ENCODE measurements at places on chromosomes 2 and 18.

- no peak for DNase-seq
Measured at GRCh38 chr2:118097657-118098056, 9.4 kb downstream of the INSIG2 start.

DNA sequence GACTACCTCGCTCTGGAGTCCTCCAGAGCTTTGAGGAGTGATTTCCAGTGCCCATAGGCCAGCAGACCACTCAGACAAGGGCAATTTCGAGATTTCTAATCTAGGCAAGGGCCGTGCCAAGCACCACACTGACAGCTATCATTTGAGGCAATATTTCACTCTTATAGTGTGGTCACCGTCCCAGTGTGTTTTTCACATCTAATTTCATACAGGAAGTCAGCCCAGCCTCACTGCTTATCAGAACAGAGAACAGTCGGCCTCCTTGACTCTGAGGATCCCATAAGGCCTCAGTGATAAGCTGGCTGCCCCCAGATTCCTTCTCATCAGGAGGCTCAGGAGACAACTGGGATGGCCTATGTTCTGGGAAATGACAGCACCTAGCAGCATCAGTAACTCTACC is 581 bp downstream of the CAPN14 start:
- no peak for DNase-seq

- no peak for DNase-seq
Measured at GRCh38 chr18:48832938-48833700, 117.6 kb downstream of the SMAD7 start.

GRCh38 chr2:127125821-127126220 is 18.9 kb upstream of the BIN1 start:
- no peak for DNase-seq

- DNase-seq: no peak
Measured at GRCh38 chr2:15400240-15400826, 160.8 kb downstream of the NBAS start.

DNA sequence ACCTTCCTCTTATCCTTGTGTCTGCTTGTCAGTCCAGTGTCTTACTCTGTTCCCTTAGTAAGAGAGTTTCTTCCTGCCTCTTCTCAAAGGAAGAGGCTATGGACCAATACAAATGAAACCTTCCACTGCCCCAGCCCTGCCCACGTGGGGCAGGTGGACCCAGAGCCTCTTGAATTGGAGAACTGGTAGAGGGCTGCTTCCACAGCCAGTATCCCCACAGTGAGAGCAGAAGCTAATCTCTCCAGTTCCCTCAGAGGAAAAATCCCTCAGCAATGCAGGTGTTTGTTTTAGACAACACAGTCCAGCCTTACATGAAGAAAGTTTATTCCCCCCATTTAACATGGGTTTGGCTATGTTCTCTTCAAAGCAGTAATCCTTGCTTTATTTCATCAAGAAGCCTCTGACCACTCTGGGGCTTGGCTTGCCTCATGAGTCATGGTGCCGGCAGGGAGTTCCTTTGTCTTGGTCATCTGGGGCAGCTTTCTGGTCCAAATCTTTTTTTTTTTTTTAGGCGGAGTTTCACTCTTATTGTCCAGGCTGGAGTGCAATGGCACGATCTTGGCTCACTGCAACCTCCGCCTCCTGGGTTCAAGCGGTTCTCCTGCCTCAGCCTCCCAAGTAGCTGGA is 6.5 kb upstream of the CYBRD1 start:
- no peak for DNase-seq

DNA sequence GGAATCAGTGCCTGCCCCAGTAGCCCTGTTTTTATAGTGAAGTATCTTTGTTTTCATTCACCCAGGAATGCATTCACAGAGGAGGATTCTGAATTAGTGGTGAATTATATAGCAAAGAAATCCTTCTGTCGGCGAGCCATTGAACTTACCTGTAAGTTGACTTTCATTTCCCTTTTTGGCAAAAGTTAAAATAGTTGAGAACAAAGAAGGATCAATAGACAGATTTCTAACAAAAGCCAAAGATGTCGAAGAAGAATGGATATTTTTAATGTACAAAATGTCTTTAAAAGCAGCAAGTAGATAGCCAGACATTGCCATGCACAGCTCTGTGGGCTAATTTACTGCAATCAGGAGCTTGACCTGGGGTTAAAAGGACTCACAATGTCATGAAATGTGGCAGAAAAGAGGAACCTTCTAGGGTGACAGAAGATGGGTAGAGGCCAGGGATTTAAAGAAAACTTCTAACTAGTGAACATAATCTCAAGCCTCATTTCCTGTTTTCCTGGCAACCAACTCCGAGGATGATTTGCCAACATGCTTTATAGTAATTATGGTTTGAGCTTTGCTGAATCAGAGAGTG is 53.8 kb upstream of the TMEM87B start:
- no peak for DNase-seq

- no peak for DNase-seq
Measured at GRCh38 chr2:28163028-28163427, 229.6 kb upstream of the FOSL2 start.

- DNase-seq: no peak
Measured at GRCh38 chr2:172919732-172920131, 155.9 kb upstream of the MAP3K20 start.

DNA sequence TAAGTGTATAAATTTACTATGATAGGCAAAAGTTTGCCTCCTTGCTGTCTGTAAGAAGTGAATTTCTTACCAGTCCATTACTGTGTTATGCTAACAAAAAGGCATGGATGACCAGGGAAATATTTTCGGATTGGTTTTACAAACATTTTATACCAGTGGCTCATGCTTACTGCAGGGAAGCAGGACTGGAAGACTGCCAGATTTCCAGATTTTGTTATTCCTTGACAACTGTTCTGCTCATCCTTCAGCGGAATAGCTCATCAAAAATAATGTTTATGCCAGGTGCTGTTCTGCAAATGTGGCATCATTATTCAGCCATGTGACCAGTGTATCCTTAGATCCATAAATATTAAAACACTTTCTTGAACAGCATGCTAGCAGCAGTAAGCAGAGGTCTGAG is 40.4 kb upstream of the NETO1 start:
- no peak for DNase-seq

DNA sequence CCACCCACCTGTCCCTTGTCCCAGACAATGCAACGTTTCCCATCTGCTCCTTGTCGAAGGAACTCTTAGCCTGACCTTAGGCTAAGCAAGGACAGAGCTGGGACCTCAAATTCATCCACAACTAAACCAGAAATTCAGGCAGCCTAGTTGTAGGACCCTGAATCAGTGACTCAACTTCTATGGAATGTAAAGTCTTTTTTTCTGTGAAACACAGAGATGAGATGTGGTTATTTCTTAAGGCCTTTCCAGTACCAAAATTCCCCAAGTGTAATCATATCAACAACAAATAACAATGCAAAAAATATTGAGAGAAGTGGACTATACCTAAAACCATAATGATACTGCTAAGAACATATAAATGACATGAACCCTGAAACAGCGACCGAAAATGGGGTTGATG is 46.7 kb downstream of the EN1 start:
- no peak for DNase-seq

DNA sequence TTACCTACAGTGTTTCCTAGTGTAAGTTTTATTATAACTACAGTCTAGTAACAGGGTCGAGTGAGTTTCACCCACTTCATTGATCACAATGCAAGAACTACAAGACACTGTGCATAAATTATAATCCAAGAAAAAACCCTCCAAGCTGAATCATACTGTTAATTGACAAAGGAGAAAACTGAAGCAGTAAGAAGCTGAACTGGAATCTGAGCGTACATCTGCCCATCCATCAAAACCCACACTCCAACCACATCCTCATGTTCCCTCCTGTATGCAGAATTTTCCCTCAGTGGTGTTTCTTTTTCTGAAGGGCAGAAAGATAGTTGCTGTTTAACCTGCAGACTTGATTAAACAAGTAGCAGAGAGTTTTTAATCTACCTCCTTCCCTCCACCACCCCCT is 49.5 kb upstream of the KIDINS220 start:
- no peak for DNase-seq

DNA sequence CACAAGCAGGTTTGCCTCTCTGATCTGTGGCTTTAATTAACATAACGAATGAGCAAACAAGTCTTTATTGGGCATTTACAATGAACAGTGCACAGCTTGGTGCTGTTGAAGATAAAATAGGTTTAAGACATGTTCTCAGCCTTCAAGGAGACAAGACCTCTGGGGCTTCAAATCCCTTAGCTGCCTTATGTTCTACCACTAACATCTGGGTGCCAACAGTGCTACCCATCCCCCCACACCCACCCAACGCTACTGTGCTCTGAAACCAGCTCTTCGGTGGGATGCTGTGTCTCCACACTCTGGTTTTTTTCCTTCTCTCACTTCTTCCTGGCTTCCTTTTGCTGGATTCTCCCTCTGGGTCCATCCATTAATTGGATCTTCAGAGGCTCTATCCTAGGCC is 14.1 kb upstream of the B3GNT2 start:
- no peak for DNase-seq

- DNase-seq: no peak
Measured at GRCh38 chr2:25115249-25115883, 53.0 kb downstream of the POMC start.

DNA sequence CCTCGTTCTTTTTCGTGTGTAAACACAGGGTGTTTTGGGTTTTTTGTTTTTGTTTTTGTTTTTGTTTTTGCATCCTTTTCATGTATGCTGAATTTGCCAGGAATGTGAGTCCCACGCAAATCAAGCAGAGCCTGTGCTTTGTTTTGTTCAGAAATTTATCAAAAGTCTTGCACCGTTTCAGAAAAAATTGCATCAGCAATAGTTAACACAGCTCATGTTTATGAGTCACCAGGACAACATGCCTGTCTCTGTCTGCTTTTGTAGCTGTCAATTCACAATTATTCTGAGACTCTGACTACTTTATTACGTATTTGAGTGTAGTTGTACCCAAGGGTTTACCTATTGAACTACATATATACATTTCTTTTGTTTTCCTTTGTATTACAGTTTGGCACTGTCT is 38.3 kb downstream of the MRPL44 start:
- DNase-seq: no peak

- no peak for DNase-seq
Measured at GRCh38 chr2:58133395-58133794, 86.8 kb downstream of the VRK2 start.

- DNase-seq: no peak
Measured at GRCh38 chr2:201191132-201191875, 8.4 kb downstream of the CASP10 start.

DNA sequence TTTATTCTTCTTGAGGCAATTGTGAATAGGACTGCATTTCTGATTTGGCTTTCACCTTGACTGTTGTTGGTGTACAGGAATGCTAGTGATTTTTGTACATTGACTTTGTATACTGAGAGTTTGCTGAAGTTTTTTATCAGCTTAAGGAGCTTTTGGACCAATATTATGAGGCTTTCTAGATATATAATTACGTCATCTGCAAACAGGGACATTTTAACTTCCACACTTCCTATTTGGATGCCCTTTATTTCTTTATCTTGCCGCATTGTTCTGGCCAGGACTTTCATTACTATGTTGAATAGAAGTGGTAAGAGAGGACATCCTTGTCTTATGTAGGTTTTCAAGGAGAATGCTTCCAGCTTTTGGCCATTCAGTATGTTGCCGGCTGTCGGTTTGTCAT is 425.4 kb upstream of the CHAC2 start:
- DNase-seq: no peak

GRCh38 chr2:98551316-98551715 is 57.0 kb downstream of the COA5 start:
- DNase-seq: no peak

DNA sequence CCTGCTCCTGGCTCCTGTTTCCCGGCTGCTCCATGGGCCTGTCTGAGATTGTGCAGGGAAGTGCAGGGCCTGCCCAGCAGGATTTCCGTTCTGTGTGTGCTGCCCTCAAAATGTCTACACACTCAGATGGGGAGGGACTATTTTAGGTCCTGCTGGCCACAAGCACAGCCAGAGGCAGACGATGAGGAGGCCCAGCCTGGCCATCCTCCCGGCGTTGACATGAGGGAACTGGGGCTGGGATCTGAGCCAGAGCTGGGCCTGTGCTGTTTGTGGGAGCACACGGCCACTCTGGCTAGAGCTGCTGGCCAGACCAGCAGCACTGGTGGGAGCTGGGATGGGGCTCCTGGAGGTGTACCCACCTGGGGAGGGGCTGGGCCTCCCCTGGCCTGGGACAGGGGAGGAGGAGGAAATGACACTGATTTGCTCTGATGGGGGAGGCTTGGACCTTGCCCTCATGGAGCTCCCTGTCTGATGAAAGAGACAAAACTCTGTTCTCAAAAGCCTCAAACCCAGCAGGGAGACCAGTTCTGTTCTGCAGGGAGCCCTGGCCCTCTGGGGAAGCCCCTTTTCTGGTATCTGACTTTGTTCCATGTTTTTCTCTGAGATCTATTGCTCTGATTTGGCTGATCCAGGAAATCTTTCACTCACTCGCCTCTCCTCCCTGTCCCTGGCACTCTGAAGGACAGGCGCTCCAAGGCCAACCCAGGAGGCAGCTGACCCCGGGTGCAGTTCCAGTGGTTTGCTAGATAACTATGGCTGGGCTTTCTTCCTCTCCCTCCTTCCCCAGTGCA is 161.8 kb downstream of the DYSF start:
- DNase-seq: no peak

DNA sequence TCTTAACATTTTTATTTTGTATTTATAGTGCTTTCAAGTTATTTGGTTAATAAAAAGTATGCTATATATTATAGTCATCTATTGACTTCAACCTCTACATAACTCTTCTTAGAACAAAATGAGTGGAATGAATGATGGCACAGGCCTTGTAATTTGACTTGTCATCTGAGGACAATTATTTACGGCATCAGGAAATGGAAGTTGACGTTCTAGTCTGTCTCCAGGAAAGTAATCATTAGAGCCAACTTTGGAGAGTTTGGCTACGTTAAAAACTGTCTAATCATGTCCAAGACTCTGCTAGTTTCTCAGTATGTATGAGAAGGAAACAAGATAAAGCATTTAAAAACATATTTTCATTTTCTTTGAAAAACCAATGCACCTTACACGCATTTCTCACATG is 353.6 kb downstream of the ARHGAP15 start:
- DNase-seq: no peak

DNA sequence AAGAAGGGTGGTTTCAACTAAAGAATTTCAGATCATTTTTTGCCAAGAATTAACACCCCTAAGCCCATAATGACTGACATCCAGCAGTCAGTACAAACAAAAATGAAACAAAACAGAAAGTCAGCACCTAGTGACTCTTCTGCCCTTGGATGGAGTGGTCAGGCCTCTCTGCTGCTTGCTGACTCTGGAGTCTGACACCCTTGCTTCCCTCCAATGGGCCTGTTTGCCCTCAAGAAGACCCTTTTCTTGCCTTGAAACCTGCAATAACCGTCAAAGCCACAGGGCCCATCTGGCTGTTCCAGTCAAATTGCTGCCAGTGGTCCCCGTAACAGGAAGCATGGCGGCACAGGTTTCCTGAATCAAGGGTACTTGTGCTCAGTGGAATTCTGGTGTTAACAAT is 27.2 kb upstream of the CYTIP start:
- DNase-seq: no peak

GRCh38 chr2:107591561-107592279 is 235.0 kb upstream of the RGPD4 start:
- no peak for DNase-seq

All from stimulated activated CD8-positive, alpha-beta memory T cell treated with anti-CD3 and anti-CD28 coated beads, Interleukin-15, amount 100 ng/mL, for 24 hours (primary cell).